Esophagus squamous epithelium (tissue), 5 donors: ENCODE measurements at places on chromosomes 5 and 9.

DNA sequence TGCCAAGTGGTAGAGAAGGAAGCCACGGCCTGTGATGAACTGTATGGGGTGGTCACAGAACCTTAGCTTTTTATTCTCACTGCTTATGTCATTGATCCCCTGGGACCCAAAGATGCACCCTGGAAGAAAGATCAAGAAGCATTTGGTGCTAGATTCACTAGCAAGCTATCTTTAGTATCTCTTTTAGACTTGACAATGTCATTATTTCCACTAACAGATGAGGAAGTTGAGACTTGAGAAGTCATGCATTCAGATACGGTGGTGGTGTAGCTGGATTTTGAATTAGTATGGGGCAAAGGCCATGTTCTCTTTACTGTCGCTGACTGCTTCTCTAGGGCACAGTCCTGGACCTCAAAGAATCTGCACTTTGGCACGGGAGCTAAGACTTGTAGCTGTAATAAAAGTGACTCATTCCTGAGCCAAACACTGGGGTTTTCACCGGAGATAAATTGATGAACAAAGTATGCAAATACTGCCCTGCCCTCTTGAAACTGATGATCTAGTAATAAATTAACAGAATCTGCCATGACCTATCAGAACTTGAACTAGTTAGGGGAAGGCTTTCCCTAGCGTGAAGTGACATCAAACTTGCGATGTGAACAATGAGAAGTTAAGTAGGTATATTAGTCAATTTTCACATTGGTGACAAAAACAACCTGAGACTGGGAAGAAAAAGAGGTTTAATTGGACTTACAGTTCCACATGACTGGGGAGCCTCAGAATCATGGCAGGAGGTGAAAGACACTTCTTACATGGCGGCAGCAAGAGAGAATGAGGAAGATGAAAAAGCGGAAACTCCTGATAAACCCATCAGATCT, 5.4 kb downstream of the GDA start:
- no peak for DNase-seq

DNA sequence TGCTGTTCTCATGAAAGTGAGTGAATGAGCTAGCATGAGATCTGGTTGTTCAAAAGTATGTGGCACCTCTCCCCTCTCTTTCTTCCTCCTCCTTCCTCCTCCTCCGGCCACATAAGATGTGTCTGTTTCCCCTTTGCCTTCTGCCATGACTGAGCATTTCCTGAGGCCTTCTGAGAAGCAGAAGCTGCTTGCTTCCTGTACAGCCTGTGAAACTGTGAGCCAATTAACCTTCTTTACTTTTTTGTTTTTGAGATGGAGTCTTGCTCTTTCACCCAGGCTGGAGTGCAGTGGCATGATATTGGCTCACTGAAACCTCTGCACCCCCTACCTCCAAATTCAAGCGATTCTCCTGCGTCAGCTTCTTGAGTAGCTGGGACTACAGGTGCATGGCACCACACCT, 6.1 kb downstream of the S100Z start:
- DNase-seq, result peak; percentile 5

DNA sequence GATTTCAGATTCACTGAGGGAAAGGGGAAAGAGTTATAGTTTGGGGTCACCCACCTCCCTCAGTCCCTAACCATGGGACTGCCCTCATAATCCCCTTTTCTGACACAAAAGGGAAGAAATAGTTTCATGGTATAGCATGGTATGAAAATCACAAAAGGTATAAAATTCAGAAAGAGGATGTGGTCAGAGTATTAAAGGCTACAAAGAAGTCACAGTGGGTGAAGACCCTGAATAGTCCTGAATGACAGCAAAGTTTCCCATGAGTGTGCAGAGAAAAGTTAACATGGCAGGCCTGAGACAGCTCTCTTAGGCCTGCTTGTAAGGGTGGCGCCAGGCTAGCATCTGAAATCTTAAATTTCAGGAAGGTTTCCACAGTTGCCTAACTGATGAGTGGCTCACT, 290.6 kb upstream of the ZNF608 start:
- no peak for DNase-seq

- DNase-seq, result no peak
Observed at GRCh38 chr9:92384375-92384774, 20.0 kb downstream of the OGN start.

DNA sequence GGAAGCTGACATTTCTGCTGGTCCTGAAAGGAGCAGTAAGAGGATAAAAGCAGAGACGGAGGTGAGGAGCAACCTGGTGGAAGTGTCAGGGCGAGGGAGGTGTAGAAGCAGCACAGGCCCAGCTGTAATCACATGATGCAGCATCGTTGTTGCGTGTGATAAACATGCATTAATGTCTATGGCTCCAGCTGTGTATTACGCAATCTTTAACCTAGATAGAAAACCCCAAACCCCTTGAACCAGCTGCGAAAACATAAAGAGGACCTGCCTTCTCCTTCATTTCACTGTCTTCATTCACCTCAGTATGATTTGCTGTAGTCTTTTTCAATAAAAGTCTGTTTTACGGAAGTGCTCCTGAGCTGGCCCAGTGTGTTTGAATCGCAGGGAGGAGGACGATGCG, 162.9 kb downstream of the NTRK2 start:
- DNase-seq, result no peak

GRCh38 chr5:143086908-143087637, 316.4 kb downstream of the NR3C1 start:
- DNase-seq, result no peak

- DNase-seq, result no peak
Observed at GRCh38 chr5:11890777-11891176, 13.5 kb downstream of the CTNND2 start.

DNA sequence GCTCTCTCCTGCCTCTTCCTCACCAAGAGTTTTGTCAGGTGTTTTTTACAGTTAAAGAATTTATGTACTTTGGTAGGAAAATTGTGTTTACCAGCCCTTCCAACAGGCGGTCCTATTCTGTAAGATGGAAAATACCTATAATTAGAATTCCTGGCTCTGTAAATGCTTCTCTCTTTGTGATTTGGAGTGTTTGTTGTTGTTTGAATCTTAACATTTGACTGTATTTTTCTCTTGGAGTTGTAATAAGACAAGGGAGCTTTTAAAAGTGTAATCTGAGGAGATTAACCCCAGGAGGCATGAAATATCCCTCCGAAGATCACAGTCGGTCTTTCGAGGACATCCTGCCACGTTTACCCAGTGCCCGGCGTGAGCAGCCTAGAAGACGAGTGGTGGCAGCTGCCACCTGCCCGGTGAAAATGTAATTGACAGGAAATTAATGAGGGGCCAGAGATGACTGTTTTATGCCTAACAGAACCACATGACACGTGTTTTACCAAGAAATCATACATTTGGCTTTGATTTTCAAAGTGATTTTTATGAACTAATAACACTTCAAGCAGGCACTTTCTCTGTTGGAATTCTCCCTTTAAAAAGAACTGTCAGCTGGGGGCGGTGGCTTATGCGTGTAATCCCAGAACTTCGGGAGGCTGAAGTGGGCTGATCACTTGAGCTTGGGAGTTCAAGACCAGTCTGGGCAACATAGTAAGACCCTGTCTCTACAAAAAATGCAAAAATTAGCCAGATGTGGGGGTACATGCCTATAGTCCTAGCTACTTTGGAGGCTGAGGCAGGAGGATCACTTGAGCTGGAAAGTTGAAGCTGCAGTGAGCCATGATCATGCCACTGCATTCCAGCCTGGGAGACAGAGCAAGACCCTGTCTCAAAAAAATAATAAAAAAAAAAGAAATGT, 20.0 kb downstream of the ANKRD33B start:
- no peak for DNase-seq

DNA sequence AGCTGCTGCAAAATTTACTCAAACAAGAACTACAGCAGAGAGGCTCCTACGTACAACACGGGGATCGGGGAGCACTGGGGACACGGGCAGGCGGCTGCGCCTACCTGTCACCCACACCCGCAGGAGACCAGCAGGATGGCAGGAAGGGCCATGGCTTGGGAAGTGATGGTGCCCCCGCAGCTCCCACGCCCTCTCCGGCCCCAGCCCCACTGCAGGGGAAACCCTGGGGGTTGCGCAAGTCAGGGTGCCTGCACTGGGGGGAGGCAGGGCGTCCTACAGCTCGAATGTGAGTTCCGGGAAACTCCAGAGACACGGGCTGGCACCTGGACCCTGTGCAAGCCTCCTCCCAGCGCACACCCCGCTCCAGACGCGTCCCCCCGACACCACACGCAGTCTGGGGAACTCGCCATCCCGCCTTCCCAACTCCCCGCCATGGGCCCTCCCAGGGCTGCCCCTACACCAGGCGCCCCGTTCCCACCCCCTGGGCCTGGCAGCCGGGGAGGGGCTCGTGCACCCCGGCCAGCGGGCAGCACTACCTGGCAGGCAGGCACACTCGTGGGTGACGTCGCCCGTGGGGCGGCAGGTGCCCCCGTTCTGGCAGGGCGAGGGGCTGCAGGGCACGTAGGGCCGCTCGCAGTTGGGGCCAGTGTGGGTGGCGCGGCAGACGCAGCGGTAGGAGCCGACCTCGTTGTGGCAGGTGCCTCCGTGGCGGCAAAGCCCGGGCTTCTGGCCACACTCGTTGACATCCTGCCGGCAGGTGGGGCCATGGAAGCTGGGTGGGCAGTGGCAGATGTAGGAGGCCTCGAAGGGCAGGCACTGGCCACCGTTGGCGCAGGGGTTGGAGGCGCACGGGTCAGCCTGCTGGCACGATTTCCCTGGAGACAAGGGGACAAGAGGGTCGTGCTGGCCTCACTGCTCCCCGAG, 23.3 kb downstream of the NOTCH1 start:
- DNase-seq, result no peak

DNA sequence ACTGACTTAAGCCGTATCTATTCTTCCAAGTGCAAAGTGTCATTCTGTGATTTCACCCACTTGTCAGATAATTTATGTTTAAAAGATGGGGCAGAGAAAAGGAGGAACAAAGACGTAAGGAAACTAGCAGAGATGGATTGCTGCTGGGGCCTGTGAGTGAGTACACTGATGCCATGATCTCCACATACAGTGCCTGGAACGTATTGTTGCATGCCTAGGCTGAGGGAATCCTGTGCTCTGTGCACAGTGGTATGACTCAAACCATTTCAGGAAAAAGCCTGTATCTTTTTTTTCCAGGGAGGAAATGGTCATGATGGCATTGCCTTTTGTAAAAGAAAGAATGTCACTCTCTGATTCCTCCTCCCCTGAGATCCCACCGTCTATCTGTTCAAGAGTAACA, 359.5 kb upstream of the ADAMTS16 start:
- DNase-seq, result no peak

DNA sequence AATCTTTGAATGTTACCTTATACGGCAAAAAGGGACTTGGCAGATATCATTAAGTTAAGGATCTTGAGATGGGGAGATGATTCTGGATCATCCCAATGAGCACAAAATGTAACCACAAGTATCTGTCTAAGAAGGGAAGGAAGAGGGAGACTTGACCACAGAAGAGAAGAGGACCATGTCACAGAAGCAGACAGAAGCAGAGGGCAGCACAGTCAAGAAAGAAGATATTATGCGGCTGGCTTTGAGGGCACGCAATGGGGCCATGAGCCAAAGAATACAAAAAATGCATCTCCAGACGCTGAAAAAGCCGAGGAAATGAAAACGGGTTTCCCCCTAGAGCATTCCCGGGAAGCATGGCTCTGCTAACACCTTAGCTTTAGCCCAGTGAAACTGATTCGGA, 225.3 kb downstream of the NR2F1-AS1 start:
- DNase-seq, result no peak

- no peak for DNase-seq
Observed at GRCh38 chr5:1484730-1485578, 38.8 kb downstream of the LPCAT1 start.

- DNase-seq, result no peak
Observed at GRCh38 chr9:126620478-126620877, 6.8 kb downstream of the LMX1B start.

DNA sequence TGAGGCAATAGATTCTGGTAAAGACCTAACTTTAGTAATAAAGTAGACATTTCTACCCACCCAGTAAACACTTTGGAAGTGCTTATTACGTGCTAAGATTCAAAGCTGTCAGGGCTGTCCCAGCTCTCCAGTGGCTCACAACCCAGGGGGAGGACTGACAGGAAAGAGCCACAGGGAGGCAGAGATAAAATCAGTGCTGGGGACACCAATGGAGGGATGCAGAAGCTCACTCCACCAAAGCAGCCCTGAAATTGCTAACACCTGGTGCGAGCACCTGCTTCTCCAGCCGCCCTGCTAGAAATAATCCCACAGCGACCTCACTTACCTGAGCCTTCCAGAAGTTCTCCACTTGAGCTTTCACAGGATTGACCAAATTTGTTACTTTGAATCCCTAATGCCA, 501.0 kb downstream of the BNC2 start:
- no peak for DNase-seq

DNA sequence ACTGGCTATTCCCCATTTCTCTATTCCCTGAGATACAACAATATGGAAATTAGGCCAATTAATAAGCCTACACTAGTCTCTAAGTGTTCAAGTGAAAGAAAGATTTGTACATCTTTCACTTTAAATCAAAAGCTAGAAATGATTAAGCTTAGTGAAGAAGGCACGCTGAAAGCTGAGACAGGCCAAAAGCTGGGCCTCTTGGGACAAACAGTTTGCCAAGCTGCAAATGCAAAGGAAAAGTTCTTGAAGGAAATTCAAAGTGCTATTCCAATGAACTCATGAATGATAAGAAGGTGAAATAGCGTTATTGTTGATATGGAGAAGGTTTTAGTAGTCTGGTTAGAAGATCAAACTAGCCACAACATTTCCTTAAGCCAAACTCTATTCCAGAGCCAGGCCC, 256.2 kb downstream of the ZSWIM6 start:
- DNase-seq, result no peak

DNA sequence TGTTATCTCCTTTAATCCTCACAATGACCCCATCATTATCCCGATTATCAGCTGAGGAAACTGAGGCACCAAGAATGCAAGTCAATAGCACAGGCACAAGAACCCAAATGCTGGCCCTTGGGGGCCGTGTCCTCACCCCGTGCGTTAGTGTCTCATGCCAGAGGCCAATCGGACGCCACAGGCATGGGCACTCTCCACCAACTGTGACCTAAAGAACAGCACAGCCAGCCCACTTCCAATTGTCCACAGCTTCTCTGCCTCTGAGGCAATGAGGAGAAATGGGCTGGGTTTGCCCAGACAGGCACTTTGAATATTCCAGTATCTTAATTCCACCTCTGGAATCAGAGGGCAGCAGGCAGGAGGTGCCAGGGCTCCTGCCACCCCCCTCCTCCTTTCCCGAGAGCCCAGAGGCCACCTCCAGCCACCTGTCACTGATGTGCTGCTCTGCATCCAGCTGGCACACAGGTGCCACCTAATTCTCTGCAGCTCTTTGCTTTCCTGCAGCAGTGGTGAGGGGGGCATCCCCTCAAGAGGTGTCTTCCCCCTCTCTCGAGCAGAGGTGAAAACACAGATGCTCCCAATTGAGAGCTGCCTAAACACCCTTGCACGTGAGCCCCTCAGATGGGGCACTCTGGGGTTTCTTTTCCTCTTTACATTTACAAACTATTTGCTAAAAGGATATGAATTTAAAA, 107.5 kb downstream of the ROR2 start:
- DNase-seq, result no peak

GRCh38 chr5:84384604-84385575, at the start of gene EDIL3:
EDIL3 (minus strand) TSS chr5:84384880; CDS start chr5:84384374, 506 bp downstream.
- no peak for DNase-seq

- no peak for DNase-seq
Observed at GRCh38 chr9:70030156-70030555, 13.5 kb upstream of the MAMDC2 start.

- no peak for DNase-seq
Observed at GRCh38 chr5:122500245-122501088, 188.4 kb downstream of the SNCAIP start.
